ENCODE measurements at places on chromosomes 4 and X. TPM values are rescaled to one million over a fixed set of nuclear protein-coding genes. Genes with fewer than 3 reads are reported as not detected.
A peak's percentile ranks its signal among the peaks of the same experiment; 100 is the strongest.

DNA sequence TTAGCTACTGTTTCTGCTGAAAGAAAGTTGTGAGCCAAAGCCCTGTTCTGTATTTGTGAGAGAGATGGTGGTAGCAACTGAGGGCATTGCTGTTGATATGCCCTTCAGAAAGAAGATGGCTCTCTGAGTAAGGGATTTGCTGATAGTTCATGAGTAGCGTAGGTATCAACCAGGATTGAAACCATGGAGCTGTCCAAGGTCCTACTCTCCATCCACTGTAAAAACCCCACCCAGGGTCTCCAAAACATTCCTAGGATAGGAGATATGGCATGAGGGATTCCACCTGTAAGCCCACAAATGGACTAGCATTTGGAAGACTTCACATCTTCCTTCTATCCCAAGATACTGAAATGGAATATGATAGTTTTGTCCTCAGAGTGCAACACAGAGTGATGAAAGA lies 277.1 kb upstream of the PRKX start:
- H3K27me3 ChIP-seq: no peaks in the 10 kb centered on the region
- no peak for DNase-seq
- H3K4me1 ChIP-seq: no peaks in the 10 kb centered on the region
- no peaks in the 10 kb centered on the region for H3K36me3 ChIP-seq
- no peak overlapping the region for H3K27ac ChIP-seq
- H3K4me3 ChIP-seq: no peak overlapping the region

Gene CSN1S1
- total RNA-seq: not detected

DNA sequence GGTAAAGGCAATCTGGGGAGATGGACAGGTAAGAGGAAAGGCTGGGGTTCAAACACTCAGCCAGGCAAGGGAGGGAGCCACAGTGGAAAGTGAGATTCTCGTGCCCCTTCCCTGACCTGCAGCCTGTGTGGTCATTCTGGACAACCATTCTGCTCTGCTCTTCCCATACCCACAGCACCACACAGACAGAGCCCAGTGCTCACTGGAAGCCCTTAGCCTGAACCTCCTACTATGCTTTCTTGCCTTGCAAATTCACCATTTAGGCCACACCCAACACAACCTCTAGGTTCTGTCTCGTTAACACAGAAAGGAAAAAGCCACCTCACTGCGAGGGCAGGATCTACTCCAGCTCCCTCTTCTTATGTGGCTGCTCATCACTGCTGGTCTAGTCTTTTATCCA lies 92.7 kb downstream of the SHISA3 start:
- H3K4me1 ChIP-seq: no peaks in the 10 kb centered on the region
- DNase-seq: no peak
- no peaks in the 10 kb centered on the region for H3K36me3 ChIP-seq
- no peak overlapping the region for H3K4me3 ChIP-seq
- no peaks in the 10 kb centered on the region for H3K27me3 ChIP-seq

Gene FOXR2
- total RNA-seq: not detected

DNA sequence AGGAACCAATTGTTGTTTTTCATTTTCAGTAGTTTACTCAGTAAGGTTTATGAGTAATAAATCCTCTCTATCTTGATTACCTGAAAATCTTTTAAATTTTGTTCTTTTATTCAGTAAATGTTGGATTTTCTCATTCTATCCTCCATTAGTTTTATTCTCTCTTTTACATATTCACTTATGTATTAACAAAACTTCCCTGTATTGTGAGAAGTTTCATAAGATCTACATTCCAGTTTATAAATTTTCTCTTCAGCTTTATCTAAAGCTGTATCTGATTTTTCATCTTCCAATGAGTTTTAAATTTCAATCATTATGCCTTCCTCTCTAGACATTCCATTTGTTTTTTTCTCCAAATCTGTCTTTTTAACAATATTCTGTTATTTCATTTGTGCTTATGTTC lies 310.2 kb downstream of the UNC5C start:
- H3K4me1 ChIP-seq: no peaks in the 10 kb centered on the region
- no peak for DNase-seq
- no peak overlapping the region for H3K27ac ChIP-seq
- H3K36me3 ChIP-seq: no peaks in the 10 kb centered on the region
- H3K4me3 ChIP-seq: no peak overlapping the region

GRCh38 chrX:57177070-57177469 lies 39.9 kb upstream of the SPIN2A start:
- no peaks in the 10 kb centered on the region for H3K4me1 ChIP-seq
- H3K27ac ChIP-seq: no peak overlapping the region
- H3K36me3 ChIP-seq: no peaks in the 10 kb centered on the region

GRCh38 chrX:45849261-45849862 lies 648.7 kb upstream of the DIPK2B start:
- no peak for DNase-seq
- no peaks in the 10 kb centered on the region for H3K36me3 ChIP-seq
- H3K4me3 ChIP-seq: peak overlapping the region; percentile 84
- H3K27me3 ChIP-seq: no peaks in the 10 kb centered on the region

- H3K27me3 ChIP-seq: no peaks in the 10 kb centered on the region
- H3K4me1 ChIP-seq: no peaks in the 10 kb centered on the region
- no peaks in the 10 kb centered on the region for H3K36me3 ChIP-seq
Measured at GRCh38 chrX:45876206-45876605, 669.0 kb downstream of the ZNF674 start.

DNA sequence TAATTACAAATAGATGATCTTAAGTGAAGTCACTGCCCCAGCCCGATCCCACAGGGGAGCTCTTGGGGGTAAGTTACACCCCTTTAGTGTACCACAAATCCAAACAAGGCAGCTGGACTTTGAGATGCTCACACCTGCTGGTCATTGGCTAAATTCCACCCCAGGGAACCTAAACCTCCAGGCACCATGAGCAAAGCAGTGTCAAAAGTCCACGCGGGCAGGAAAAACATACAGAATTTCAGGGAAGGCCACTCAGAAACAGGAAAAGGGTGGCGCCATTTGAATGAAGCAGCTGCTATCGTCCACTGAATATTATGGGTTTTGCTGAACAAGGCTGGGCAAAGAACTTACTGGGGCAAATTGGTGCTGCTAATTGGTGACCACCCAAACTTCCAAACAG lies 30.9 kb downstream of the SUPT20HL1 start:
- no peaks in the 10 kb centered on the region for H3K36me3 ChIP-seq
- no peaks in the 10 kb centered on the region for H3K27me3 ChIP-seq
- no peak for DNase-seq
- no peak overlapping the region for H3K27ac ChIP-seq
- no peaks in the 10 kb centered on the region for H3K4me1 ChIP-seq

Gene SSX2
- total RNA-seq: 0.31 TPM

Gene CXorf65
- total RNA-seq: not detected

Gene PPARGC1A
- 0.59 TPM for total RNA-seq

DNA sequence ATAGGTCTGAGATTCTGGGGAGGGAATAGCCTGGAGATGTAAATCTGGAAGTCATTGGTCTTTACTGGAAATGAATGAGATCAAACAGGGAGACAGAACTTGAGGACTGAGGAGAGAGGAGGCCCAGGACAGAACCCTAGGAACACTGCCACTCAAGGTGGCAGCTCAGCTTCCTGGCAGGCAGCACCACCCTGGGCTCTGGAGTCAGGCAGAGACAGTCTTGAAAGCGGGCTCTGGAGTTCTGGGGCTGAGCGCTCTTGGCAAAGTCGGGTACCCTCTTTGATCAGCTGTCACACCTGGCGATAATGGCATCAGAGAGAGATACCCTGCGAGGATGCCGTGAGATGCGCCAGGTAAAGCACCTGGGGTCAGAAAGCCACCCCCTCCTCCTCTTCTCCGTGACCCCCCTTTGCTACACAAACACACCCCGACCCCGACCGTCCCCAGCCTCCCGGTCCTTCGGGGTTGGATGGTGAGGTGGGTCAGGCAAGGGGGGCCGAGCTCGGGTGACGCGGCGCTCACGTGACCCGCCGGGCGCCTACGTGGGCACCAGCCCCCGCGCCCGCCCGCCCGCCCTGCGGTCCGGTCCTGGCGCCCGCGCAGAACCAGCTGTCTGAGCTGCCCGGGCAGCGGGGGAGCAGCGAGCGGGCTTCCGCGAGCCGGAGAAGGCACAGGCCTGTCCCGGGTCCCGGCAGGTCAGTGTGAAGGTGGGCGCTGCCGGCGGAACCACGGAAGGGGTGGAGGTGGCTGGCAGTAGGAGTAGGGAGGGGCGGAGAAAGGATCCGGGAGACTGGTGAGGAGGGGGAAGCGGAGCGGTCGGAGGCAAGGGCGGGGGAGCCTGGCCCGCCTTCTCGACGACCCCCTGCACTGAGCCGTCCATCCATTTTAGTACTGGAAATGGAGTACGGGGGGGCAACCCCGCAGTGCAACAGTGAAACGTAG lies at the start of gene TCEAL3:
TCEAL3 (plus strand) TSS at position 600 of the 942 bp plus-strand sequence. CDS start 1,102 bp downstream, outside the sequence.
- peak within 1 kb of the TSS; percentile 79 for H3K27ac ChIP-seq
- H3K4me1 ChIP-seq: peaks cover 9% of the 10 kb centered on the region
- DNase-seq: no peak
- H3K27me3 ChIP-seq: no peaks in the 10 kb centered on the region
- no peaks in the 10 kb centered on the region for H3K36me3 ChIP-seq

DNA sequence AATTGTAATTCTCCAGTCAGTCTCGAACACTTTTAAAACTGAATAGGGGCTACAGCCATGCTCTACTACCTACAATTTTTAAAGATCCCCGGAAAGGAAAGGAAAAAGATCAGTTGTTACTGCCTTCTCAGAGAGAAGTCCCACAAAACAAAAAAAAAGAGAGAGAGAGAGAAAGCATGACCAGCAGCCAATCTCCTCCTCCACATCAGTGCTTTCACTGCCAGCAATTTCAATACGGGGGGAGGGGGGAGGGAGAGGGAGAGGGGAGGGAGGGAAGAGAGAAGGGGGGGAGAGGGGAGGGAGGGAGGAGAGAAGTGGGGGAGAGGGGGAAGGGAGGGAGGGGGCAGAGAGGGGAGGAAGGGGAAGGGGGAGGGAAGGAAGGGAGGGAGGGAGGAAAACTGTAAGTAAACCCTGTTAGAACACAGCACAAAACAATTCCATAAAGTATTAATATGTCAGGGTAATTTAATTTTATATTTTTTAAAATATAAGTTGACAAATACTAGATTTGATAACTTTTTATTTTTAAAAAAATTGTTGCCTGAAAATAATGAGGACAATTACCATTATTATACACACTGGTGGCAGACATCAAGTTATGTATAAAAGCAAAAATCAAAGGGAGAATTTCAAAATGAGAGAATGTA lies 108.0 kb downstream of the LRBA start:
- H3K4me3 ChIP-seq: no peak overlapping the region
- H3K4me1 ChIP-seq: no peaks in the 10 kb centered on the region
- no peaks in the 10 kb centered on the region for H3K27me3 ChIP-seq
- no peak for DNase-seq
- H3K36me3 ChIP-seq: no peaks in the 10 kb centered on the region

Gene RHOXF2B
- total RNA-seq: 0.10 TPM

Gene APLN
- total RNA-seq: 1.1 TPM

GRCh38 chr4:72340803-72341431 lies 228.1 kb downstream of the ADAMTS3 start:
- H3K4me3 ChIP-seq: no peak overlapping the region
- H3K36me3 ChIP-seq: no peaks in the 10 kb centered on the region
- no peak overlapping the region for H3K27ac ChIP-seq
- no peaks in the 10 kb centered on the region for H3K27me3 ChIP-seq
- no peak for DNase-seq

DNA sequence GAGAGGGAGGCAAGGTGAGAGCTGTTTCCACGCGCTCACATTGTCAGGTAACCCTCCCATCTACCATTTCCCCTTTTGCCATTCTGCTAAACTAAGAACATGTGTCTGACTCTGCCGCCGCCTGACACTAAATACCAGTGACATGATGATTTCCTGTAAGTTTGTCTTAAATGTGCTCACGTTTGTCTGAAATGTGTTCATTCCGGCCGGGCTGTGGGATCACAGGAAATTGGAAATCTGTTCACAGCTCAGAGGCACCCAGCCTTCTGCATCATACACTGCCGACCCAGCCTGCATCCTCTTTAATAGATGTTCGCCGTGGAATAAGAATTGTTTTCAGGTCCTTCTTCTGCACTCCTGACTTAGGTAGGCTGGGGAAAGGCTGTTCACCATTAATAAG lies 336.2 kb upstream of the PPARGC1A start:
- H3K4me1 ChIP-seq: no peaks in the 10 kb centered on the region
- no peaks in the 10 kb centered on the region for H3K36me3 ChIP-seq
- H3K4me3 ChIP-seq: no peak overlapping the region
- DNase-seq: no peak
- no peak overlapping the region for H3K27ac ChIP-seq
- no peaks in the 10 kb centered on the region for H3K27me3 ChIP-seq

Gene FRG2
- total RNA-seq: not detected

Gene JAKMIP1
- not detected for total RNA-seq

DNA sequence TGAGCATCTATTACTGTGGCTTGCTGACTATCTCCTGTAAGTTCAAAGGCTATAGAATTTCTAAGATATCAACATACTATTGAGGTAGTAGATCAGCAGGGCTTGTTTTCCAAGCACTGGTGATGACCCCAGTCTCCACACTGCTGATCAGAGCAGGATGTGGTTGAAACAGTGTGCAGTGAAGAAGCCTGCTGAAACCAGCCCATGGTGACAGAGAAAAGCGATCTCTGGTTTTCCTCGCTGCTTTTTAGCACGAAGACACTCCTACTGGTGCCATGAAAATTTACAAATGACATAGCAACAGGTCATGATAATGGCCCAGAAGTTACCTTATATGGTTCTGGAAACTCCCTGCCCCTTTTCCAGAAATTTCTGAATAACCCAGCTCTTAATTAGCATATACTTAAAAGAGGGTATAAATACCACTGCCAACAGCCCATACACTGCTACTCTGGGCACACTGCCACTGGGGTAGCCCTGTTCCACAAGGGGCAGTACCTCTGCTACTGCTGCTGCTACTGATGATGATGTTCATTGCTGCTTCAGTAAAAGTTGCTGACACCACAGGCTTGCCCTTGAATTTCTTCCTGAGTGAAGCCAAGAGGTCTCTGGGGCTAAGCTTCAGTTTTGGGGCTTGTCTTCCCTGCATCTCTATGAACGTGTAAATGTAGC lies 1689.5 kb upstream of the PCDH10 start:
- DNase-seq: no peak
- no peaks in the 10 kb centered on the region for H3K36me3 ChIP-seq
- no peak overlapping the region for H3K4me3 ChIP-seq
- H3K27me3 ChIP-seq: no peaks in the 10 kb centered on the region

- DNase-seq: no peak
- no peaks in the 10 kb centered on the region for H3K27me3 ChIP-seq
- H3K4me3 ChIP-seq: no peak overlapping the region
- no peaks in the 10 kb centered on the region for H3K36me3 ChIP-seq
- no peak overlapping the region for H3K27ac ChIP-seq
Measured at GRCh38 chr4:11281720-11282119, 147.0 kb downstream of the HS3ST1 start.

Gene ITM2A
- 0.49 TPM for total RNA-seq

All from Panc1 (cell line).